ENCODE measurements at places on chromosomes 7 and 10. TPM values are rescaled to one million over a fixed set of nuclear protein-coding genes. Genes with fewer than 3 reads are reported as not detected.

DNA sequence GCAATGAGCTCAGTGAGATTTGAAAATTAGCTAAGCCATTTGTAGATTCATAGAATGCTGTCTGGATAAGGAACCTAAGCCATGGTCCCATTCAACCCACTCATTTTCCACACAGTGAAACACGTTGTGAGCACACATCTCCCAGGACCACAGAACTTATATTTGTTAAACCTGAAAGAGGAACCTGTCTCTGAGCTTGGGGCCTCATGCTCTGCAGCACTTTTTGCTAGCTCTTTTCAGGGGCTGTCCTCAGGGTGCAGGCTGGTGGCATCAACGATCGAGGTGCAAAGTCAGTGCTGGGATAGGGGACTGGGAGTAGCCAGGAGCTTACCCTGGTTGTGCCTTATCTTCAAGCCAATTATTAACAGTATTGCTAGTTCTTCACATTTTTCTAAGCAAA, 11.9 kb downstream of the HECW1 start:
- H3K27ac ChIP-seq = no peak overlapping the region
- no peak overlapping the region for H3K4me3 ChIP-seq
- H3K4me1 ChIP-seq = no peaks in the 10 kb centered on the region
- no peak for DNase-seq
- peaks cover 16% of the 10 kb centered on the region for H3K27me3 ChIP-seq

- H3K36me3 ChIP-seq = peaks cover 2% of the 10 kb centered on the region
- peak overlapping the region; percentile 69 for H3K27ac ChIP-seq
- H3K4me3 ChIP-seq = peak overlapping the region; percentile 49
- peak; percentile 80 for DNase-seq
Observed at GRCh38 chr7:50660040-50660829, 95.0 kb upstream of the DDC start.

DNA sequence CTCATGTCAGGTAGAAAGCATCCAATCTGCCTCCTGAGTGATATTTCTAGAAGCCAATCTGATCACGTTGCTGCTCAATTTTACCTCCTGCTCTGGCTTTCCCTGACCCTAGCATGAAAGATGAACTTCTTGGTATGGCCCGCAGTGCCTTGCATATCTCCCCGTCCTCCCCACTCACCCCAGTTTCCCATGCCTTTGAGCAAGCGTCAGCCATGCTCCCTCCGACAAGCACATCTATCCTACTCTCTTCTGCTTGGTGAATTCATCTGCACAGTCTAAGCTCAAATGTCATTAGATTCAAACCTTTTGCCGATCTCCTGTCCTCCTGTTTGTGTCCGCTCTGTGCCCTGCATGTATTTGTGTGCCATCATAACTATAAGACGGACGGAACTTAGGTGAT, 6.2 kb upstream of the TBXAS1 start:
- no peak overlapping the region for H3K27ac ChIP-seq
- peaks cover 3% of the 10 kb centered on the region for H3K27me3 ChIP-seq
- no peak for DNase-seq
- no peaks in the 10 kb centered on the region for H3K4me1 ChIP-seq

Gene RARRES2
- total RNA-seq = not detected

Gene SLC26A5
- not detected for total RNA-seq

DNA sequence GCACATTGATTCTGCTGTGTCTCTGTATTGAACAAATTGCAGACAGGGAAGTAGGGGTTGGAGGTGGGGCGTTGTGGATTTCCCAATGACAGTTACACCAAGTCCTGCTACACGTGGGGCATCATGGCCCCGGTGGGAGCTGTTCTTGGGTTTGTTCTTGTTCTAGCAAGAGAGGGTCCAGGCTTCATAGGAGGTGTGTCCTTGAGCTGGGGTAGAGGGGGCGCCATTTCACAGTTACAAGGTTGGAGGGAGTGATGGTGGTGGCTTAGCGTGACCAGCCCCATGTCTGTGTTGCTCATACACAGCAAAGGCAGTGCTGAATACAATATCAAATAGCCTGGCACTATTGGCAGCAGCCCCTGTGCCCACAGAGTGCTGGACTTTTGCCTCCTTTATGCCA, 15.7 kb downstream of the SH2D4B start:
- H3K36me3 ChIP-seq = no peaks in the 10 kb centered on the region
- H3K27ac ChIP-seq = no peak overlapping the region
- no peak overlapping the region for H3K4me3 ChIP-seq
- peaks cover 2% of the 10 kb centered on the region for H3K4me1 ChIP-seq

DNA sequence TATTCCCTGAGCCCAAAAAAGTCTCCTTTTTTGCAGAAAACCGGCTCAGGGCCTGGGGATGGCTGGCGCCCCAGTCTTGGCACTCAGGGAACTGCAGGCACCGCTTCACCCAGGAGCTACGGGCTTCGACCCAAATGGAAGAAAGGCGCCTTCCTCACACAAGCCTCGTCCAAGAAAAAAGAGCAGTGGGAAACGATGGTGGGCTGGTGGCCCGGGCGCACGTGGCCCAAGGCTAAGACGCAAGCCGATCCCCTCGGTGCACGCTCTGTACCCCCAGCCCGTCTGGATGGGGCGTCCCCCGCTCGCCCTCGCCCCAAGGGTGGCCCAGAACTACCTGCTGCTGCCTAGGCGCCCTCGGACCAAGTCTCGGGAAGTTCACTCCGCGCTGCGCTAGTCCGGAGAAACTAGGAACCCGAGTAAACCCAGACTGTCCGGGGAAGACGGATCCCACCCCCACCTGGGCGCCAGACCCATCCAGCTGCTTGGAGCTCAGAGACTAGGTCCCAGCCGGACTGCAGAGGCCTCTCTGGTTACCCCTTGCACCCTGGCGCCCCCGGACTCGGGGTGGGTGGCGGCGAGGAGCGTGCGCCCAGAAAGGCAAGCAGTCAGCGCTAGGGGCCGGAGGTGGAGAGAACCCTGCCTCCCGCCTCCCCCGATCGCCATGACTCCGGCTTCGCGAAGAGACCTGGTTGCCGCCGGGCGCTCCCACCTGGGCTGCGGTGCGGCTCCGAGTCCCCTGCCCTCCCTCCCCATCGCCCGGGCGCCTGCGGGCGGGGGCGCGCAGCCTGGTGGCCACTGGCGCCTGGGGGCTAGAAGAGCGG, 76.4 kb downstream of the CALN1 start:
- no peak overlapping the region for H3K27ac ChIP-seq
- H3K36me3 ChIP-seq = no peaks in the 10 kb centered on the region
- DNase-seq = no peak
- H3K4me1 ChIP-seq = no peaks in the 10 kb centered on the region
- no peak overlapping the region for H3K4me3 ChIP-seq

GRCh38 chr10:87651801-87652200, 7.9 kb upstream of the PAPSS2 start:
- no peak overlapping the region for H3K27ac ChIP-seq
- peaks cover 12% of the 10 kb centered on the region for H3K4me1 ChIP-seq
- H3K27me3 ChIP-seq = peaks cover 14% of the 10 kb centered on the region
- DNase-seq = no peak
- H3K4me3 ChIP-seq = no peak overlapping the region

GRCh38 chr10:3208481-3209406, 36.2 kb upstream of the PITRM1 start:
- peaks cover 35% of the 10 kb centered on the region for H3K27me3 ChIP-seq
- no peak overlapping the region for H3K27ac ChIP-seq
- H3K4me1 ChIP-seq = no peaks in the 10 kb centered on the region
- H3K4me3 ChIP-seq = no peak overlapping the region
- DNase-seq = no peak

DNA sequence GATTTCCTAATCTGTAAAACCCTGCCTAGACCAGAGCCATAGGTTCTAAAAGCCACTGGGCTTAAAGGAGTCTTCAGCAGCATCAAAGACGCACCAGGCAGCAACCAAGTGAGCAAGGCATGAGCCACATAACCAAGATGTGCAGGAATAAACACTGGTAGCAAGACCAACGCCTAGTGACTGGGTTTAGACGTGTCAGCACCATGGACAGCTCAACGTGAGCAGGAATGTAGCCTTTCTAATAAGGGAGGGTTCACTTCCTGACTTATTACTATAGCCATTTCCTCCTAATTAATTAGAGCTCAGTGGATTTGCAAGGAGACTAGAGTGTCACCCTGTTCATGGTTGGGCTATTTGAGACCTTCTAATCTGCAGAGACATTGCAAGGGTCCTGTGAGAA, 223.7 kb downstream of the LHFPL3 start:
- no peak overlapping the region for H3K4me3 ChIP-seq
- H3K27me3 ChIP-seq = no peaks in the 10 kb centered on the region
- H3K4me1 ChIP-seq = no peaks in the 10 kb centered on the region
- H3K27ac ChIP-seq = no peak overlapping the region
- H3K36me3 ChIP-seq = no peaks in the 10 kb centered on the region

DNA sequence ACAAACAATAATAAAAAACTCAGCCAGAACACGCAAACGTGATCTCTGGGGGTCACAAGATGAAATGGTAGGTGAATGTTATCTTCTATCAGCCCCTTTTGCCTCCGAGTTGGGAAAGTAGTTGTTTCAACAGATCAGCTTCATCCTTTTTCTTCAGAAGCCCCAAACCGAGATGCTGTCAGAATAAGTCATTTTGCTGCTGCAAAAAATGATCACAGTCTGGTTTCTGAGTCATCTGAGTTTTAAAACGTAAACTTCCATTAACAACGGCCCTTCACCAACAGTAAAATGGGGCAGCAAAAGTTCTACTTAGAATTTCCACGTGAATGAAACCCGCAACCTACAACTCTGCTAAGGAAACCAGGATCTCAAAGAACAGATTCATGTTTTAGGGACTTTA, 44.9 kb downstream of the JCAD start:
- DNase-seq = no peak
- no peak overlapping the region for H3K4me3 ChIP-seq
- no peak overlapping the region for H3K27ac ChIP-seq
- no peaks in the 10 kb centered on the region for H3K36me3 ChIP-seq
- peaks cover 33% of the 10 kb centered on the region for H3K27me3 ChIP-seq

GRCh38 chr10:50604809-50605208, 18.9 kb downstream of the SGMS1 start:
- no peak overlapping the region for H3K4me3 ChIP-seq
- H3K36me3 ChIP-seq = no peaks in the 10 kb centered on the region
- H3K4me1 ChIP-seq = peaks cover 52% of the 10 kb centered on the region
- DNase-seq = no peak
- H3K27me3 ChIP-seq = no peaks in the 10 kb centered on the region
- no peak overlapping the region for H3K27ac ChIP-seq

Gene AMPH
- not detected for total RNA-seq

DNA sequence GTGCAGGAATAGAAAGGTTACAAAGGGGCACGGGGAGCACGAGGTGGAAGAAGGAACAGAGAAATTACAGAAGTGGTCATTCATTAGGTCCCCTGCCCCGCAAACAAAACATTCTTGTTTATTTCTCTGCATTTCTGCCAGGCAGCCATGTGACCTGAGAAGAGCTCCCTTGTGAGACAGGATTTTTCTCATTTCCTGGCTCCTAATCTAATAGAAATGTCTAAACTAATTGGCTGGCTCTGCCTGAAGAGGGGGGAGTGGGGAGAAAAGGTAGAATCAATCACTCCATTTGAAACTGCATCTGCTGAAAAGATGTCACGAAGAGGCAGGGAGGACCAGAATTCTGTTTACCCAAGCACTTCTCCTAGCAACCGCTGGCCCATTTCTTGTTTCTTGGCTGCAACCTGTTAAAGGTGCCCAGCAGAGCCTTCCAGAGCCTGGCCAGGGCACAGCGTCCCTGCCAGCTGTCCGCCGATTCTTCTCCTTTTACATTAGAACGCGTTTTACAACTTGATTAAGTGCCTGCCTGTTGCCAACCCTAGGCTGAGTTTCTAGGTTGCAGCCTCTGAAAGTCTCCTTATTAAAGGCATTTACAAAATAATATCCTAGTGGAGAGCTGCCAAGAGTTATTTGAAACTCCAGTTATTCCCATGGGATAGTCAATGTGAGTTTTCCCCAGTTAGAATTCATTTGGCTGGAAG, 1227.6 kb downstream of the TYW1 start:
- H3K36me3 ChIP-seq = no peaks in the 10 kb centered on the region
- H3K4me1 ChIP-seq = no peaks in the 10 kb centered on the region
- H3K27me3 ChIP-seq = no peaks in the 10 kb centered on the region
- H3K27ac ChIP-seq = no peak overlapping the region

GRCh38 chr7:157845203-157845835, 508.5 kb downstream of the DNAJB6 start:
- H3K4me3 ChIP-seq = no peak overlapping the region
- no peaks in the 10 kb centered on the region for H3K27me3 ChIP-seq
- no peak for DNase-seq

Gene TAS2R38
- total RNA-seq = not detected

Gene RGS10
- total RNA-seq = 207 TPM

- H3K36me3 ChIP-seq = no peaks in the 10 kb centered on the region
- H3K4me1 ChIP-seq = no peaks in the 10 kb centered on the region
- H3K4me3 ChIP-seq = no peak overlapping the region
- no peak for DNase-seq
Observed at GRCh38 chr10:92789786-92790185, 58.5 kb upstream of the EXOC6 start.

Gene ATOH7
- not detected for total RNA-seq

DNA sequence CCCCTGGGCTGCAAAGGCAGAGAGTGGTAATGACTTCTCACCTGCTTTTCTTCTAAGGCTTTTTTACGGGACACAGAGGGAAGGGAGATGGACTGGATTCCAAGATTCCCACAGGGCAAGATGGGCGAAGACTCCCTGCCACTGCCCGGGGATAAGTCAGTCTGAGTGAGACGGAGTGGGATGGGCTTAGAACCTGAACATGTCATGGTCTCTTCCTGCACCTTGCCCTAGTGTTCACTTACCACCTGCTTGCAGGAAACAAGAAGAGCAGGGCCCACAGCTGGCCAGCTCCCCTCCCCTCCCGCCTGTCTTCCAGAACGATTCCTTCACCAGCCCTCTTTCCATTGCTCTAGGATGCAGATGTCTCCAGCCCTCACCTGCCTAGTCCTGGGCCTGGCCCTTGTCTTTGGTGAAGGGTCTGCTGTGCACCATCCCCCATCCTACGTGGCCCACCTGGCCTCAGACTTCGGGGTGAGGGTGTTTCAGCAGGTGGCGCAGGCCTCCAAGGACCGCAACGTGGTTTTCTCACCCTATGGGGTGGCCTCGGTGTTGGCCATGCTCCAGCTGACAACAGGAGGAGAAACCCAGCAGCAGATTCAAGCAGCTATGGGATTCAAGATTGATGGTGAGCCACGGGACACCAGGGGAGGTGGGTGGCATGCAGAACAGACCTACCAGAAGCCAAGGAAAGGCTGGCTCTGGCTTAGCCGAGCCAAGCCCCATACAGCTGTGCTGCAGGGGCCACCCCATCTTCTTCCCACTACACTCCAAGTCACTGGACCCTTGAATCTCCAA, 1.3 kb downstream of the SERPINE1 start:
- H3K4me1 ChIP-seq = peaks cover 27% of the 10 kb centered on the region
- H3K4me3 ChIP-seq = no peak overlapping the region
- H3K27ac ChIP-seq = no peak overlapping the region
- no peak for DNase-seq
- H3K27me3 ChIP-seq = peaks cover 49% of the 10 kb centered on the region

- no peaks in the 10 kb centered on the region for H3K4me1 ChIP-seq
- H3K27me3 ChIP-seq = no peaks in the 10 kb centered on the region
- no peak for DNase-seq
- H3K36me3 ChIP-seq = no peaks in the 10 kb centered on the region
- no peak overlapping the region for H3K4me3 ChIP-seq
Observed at GRCh38 chr10:115566867-115567266, 473.7 kb downstream of the ATRNL1 start.

Gene MYH16
- not detected for total RNA-seq

GRCh38 chr7:50315739-50316671, 11.5 kb downstream of the IKZF1 start:
- peak; percentile 50 for DNase-seq
- H3K4me3 ChIP-seq = peak overlapping the region; percentile 94
- peak overlapping the region; percentile 97 for H3K27ac ChIP-seq
- H3K4me1 ChIP-seq = peaks cover 77% of the 10 kb centered on the region
- H3K36me3 ChIP-seq = peaks cover 94% of the 10 kb centered on the region

- H3K27ac ChIP-seq = no peak overlapping the region
- H3K27me3 ChIP-seq = peaks cover 3% of the 10 kb centered on the region
- no peak overlapping the region for H3K4me3 ChIP-seq
- no peak for DNase-seq
Observed at GRCh38 chr7:95840953-95841950, 68.9 kb downstream of the DYNC1I1 start.

Gene ECD
- total RNA-seq = 33.9 TPM

Data from activated CD8-positive, alpha-beta T cell treated with anti-CD3 and anti-CD28 coated beads for 36 hours (primary cell).